ENCODE measurements at places on chromosomes 5 and 9.

DNA sequence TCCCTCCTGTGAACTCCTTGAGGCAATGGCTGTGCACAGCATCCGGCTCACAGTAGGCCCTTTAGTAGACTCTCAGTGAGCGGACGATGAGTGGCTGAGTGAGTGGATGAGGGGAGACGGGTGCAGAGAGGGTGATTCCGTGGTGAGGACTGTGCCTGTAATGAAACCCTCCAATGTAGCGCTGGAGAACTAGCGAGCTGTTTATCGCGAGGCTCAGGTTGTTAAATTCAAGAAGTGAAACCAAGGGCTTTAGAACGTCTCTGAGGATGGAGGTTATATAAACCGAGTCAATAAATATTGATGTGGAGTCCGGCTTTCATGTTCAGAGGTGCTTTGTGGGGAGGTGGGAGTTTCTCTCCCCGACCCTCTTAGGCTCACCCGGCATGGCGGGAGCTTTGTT is 53.2 kb downstream of the NSG2 start:
- no peak for DNase-seq

- no peak for DNase-seq
These were observed 49.9 kb downstream of the CDO1 start for GRCh38 chr5:115766608-115767007.

GRCh38 chr5:58085800-58086199 is 374.1 kb downstream of the PLK2 start:
- DNase-seq, result no peak

GRCh38 chr9:132826621-132827365 is 51.3 kb downstream of the AK8 start:
- DNase-seq, result no peak

GRCh38 chr5:124511791-124512190 is 234.6 kb downstream of the ZNF608 start:
- no peak for DNase-seq

GRCh38 chr9:124663046-124663961 is 107.8 kb downstream of the NR6A1 start:
- DNase-seq, result no peak

- peak; percentile 59 for DNase-seq
These were observed 19.2 kb upstream of the SHB start for GRCh38 chr9:38088006-38088925.

DNA sequence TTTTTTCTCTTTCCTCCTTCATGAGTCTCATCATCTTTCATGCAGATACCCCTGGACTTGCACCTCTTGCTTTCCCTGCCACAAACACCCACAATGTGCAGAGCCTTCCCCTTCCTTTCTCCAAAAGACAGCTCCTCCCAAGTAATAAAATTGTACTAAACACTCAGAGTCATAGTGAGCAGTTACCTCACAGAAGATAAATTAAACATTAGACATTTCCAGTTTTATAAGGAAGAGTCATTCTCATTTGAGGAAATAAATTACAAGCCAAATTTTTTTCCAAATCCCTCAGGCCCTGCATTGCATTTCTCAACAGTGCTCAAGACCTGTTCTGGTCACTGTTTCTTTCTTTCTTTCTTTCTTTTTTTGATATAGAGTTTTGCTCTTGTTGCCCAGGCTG is 131.5 kb downstream of the ATPSCKMT start:
- DNase-seq, result peak; percentile 42

- no peak for DNase-seq
These were observed 36.2 kb downstream of the NACC2 start for GRCh38 chr9:136058801-136059302.

DNA sequence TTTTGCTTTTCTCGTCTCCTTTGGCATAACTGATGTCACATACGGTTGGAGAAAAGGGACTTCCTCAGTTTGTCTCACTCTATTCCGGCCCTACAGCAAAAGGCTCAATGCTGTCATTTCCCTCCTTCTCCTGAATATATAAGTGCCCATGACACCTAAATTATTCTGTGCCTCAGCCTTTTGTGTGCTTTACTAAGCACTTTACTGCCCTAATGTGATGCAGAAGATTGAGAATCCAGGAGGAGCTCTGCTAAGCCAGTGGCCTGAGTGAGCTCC is 7.6 kb downstream of the CD180 start:
- no peak for DNase-seq

DNA sequence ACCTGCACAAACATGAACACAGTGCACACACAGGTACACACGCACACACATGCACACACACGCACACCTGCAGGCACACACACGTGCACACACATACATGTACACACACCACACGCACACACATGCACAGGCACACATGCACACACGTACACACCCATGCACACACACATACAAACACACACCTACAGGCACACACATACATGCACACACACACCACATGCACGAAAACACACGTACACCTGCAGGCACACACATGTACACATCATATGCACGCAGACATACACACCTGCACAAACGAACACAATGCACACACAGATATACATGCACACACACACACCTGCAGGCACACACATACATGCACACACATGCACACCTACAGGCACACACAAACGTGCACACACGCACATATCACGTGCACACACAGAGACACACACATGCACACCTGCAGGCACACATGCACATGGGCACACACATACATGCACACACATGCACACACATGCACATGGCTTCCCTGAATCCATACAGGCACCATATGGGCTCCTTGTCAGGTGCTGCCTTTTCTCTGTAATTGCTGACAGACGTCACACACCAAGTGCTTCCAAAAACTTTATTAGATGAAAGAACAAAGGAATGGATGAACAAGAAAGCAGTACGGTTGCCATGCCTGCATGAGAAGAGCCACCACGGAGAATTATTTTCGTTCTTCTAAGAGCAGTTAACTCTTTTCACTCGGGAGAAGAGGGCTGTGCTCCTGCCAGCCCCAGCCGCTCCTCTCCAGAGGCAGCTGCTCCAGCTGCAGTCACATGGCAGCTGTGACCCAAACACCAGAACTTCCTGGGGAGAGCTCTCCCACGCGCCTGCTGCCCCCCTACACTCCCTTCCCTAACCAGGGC is 57.2 kb downstream of the EXD3 start:
- DNase-seq, result no peak

- DNase-seq, result no peak
These were observed 8.5 kb downstream of the GRHPR start for GRCh38 chr9:37430841-37431597.

DNA sequence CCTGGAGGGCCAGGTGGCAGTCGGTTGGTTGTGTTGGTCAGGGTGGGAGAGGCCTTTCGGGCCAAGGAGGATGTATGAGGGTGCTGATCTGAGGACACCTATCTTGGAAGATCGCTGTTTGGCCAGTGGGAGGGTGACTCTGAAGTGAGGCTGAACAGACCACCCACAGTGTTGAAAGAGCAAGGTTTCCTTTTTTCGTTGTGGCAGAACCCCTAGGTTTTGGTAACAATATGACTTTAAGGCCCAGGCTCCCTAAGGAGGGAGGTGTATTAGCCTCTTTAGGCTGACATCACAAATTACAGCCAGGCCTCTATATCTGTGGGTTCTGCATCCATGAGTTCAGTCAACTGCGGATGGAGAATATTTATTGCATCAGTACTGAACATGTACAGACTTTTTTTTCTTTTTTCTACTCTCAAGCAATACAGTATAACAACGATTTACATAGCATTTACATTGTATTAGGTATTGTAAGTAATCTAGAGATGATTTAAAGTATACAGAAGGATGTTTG is 86.1 kb downstream of the ARHGAP26 start:
- no peak for DNase-seq

DNA sequence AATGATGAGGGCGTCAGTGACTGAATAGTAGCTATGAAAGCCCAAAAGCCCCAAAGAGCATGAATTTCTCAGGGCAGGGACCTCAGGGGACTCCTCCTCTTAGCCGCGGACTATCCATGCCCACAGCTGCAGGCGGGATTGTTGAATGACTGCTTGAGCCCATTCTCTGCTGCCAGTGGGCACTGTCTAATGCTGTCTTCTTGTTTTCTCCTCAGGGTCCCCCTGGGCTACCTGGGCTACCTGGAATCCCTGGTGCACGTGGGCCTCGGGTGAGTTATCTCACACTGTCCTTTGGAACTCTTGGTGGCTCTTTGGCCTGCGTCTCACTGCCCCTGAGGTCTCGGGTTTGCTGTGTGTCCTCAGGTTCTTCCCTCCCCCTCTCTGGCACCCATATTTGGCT is 22.7 kb downstream of the COL27A1 start:
- no peak for DNase-seq

GRCh38 chr9:130461218-130461630 is 16.5 kb downstream of the ASS1 start:
- DNase-seq, result peak; percentile 28

DNA sequence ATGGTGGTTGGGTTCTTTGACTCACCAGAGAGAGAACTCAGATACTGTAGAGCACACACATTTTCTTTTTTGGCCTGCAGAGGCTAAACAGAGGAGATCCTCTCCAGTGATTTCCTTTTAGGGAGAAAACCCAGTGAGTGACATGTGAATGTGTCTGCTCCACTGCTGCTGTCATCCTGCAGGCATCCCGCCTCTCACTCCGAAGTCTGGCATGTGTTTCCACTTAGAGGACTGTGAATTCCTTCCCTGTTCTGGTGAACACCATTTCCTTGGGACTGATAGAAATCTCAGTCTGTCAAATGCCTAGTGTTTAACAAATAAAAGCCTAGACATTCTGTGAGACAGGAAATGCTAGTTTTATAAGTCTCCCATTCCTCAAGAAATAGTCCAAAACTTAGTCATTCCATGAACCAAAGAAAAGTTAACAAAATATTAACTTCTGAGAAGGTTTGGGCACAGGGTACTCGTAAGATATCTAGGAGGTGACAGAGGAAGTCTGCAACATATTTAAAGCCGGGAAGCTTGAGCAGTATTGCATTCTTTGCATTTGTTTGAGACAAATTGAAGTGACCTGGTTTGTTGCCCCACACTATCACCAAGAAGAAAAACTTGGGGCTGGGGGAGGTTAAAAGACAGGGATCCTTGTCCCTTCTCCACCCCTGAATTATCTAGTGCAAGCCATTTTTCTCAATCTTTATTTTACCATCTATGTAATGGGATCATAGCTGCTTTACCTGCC is 74.9 kb upstream of the NIPAL4 start:
- peak; percentile 24 for DNase-seq

DNA sequence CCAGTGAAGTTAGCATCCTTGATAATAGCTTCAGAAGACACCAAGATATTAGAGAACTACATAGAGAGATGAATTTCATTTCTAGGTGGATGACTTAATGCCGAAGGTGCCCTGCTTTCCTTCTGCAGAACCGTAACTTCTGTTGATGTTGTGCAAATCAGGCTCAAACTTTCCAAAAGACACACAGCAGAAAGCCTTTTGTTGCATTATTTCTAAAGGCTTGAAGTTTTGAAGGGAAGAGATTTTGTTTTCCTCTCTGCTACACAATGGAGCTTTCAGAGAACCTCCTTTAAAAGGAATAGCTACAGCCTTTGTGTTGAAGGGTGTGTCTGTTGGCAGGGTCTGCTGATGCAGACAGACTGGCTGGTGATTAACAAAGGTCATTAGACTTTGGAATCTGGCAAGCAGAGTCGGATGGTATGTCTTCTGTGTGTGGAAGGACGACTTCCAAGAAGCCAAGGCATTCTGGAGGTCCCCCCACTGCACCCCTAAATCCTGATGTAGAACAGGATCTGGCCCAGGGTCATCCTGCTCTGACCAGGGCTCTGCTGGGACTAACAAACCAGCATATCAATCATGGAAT is 57.8 kb downstream of the ZNF462 start:
- no peak for DNase-seq

DNA sequence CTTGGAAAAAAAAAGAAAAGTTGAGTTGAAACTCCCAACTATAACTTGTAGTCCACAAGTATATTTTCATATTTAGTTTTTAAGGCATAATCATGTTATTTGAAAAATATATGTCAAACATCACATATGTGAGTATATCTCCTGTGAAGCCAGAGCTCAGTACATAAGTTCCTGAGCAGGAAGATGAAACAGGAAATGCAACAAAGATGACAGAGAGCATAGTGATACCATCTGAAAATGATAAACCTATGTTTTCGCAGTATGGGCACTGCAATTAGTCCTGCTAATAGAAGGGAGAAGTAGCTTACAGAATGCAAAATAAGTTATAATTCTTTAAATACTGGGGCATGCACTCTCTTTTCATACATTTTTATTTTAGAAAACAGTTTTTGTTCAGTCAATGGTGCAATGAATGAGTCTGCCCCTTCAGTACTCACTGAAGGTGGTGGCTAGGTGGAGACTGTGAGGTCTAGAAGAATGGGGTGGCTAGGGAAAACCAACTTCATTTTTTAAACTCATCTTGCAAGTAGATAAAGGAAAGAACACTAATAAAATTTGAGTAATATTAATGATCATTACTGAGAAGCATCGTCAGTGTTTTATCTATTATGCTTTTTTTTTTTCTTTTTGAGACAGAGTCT is 54.1 kb upstream of the FYB1 start:
- DNase-seq, result no peak

DNA sequence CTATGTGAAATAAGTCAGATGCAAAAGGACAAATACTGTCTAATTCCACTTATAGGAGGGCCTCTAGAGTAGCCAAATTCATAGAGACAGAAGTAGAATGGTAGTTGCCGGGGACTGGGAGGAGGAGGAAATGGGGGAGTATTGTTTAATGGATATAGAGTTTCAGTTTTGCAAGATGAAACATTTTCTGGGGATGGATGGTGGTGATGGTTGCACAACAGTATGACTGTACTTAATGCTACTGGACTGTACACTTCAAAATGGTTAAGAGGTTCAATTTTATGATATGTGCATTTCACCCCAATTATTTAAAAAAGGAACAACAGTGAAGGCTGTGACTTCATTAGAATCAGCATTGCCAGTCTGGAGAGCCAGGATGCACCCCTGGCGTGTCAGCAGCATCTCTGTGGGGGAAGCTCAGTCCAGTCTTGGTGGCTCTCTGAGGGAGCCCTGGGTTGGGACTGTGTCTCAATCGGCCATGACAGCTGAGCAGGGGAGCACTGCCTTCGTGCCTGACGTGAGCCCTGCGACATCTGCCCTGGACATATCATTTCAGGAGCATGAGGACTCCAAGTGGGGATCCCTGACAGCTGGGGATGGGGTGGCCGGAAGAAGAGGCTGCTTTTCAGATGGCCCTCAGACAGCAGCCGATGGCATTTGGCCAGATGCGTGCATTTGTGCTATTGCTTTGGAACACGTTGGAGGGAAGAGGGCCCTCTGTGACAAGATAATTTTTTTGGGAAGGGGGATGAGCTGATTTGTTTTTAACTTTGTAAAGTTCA is 130.8 kb upstream of the STC2 start:
- DNase-seq, result no peak

DNA sequence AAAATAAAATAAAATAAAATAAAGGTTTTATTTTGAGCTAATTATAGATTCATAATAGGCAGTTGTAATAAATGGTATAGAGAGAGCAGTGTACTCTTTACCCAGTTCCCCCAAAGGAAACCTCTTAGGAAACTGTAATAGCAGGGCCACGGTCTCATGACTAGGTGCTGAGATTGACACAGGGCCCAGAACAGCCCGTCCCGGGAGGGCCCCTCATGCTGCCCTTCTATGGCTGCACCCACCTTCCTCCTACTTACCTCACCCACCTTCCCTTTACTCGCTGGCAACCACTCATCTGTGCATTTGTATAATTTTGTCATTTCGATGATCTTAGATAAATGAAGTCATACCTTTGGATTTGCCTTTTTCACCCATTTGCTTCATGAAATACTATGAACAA is 16.1 kb downstream of the CACNA1B start:
- no peak for DNase-seq

Data from prostate gland (tissue), 2 donors.